Hypothalamus (tissue), 51 donors: ENCODE measurements at places on chromosomes 5 and 9.

- no peak for DNase-seq
Measured at GRCh38 chr5:7517006-7517405, 121.1 kb downstream of the ADCY2 start.

- DNase-seq, result no peak
Measured at GRCh38 chr5:88878976-88879375, 4.0 kb downstream of the MEF2C start.

- DNase-seq, result no peak
Measured at GRCh38 chr5:17314907-17315471, 97.6 kb downstream of the BASP1 start.

DNA sequence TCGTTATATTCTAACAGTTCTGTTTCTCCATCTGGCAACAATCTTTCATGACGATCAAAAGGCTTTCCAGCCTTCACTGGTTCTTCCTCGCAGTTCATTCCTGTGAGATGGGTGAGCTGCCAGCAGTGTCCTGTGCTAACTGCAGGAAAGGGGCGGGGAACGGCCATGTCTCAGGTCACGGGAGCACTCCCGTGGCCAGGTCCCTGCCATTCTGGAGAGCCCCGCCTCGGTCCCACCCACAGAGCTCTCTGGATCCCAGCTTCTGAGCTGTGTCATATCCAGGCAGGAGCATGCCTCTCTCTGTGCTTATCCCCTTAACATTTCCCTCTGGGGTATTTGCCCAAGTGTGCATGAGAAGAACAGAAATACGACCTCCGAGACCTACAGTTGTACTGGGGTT, 297.8 kb upstream of the IRX2 start:
- DNase-seq, result no peak
